ENCODE measurements at places on chromosomes 16 and 17.

DNA sequence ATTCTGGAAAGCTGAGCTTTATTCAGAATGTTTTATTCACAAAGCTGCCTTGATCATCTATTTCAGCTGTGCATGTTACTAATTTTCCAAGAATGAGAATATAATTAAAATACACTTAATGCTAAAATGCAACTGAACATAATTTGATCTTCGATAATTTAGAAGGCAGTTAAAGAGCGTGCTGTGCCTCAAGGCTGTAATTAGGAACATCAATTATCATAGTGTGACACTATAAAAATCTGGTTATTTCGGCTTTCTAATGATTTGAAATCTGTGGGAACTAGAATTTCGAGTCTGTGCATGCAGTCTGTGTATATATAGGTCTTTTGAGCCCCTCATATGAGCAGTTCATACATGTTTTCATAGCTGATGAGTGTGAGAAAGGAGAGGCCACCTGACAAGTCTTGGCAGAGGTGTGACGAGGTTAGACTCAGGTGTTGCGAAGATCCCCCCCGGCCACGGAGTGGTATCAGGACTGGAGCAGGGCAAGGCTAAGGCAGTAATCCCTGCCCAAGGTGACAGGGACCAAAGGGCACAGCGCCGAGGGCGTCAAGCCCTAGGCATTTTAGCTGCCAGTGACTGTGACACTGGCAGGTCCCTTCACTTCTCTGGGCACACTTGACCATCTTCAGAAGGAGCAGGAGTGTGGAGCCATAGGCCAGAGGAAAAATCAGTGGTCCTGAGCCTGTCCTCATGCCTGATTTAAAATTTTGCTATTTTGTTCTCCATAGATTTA is 328.5 kb downstream of the SNX29 start:
- no peak for DNase-seq

GRCh38 chr17:56447171-56447570 is 146.3 kb upstream of the NOG start:
- no peak for DNase-seq

DNA sequence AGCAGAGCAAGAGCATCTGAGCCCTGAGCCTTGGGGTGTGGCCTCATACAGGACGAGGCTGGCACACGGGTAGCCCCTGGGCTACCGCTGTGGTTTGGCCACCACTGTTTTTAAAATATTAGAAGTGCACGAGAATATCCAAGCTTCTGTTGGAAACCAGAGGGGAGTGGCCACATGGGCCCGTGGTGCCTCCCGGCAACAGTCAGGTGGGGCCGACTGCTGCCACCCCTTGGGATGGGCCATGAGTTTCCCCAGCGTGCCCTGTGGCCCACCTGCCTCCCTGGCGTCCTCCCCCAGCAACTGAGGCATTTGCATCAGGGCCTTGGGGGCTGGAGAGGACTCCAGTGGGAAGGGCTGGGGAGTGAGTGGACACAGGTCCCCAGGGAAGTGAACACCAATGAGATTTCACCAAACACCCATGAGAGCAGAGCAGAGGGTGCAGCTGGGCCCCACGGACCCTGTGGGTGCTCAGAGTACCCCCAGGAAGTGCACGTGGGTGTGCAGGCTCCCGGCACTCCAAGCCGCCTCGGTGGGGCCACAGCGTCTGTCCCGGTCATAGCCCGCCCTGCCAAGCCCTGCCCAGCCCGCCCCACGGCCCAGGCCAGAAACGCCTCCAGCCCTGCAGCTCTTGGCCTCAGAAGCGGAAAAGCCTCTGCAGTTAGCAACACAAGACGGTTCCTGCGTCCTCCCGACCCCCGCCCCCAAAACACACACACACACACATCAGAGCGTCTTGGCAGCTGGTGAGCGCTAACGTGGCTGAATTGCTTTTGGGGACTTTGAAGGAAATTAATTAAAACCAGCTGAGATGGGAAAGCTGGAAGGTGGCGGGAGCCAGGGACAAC is 22.7 kb downstream of the ZNF469 start:
- DNase-seq, result no peak

GRCh38 chr16:886802-887731 is 83.7 kb downstream of the LMF1 start:
- no peak for DNase-seq

GRCh38 chr17:18377437-18378204 is at the start of gene EVPLL:
Gene EVPLL, plus strand, starts transcription at chr17:18377778. Its CDS starts 3,160 bp downstream, at chr17:18380938.
- no peak for DNase-seq

DNA sequence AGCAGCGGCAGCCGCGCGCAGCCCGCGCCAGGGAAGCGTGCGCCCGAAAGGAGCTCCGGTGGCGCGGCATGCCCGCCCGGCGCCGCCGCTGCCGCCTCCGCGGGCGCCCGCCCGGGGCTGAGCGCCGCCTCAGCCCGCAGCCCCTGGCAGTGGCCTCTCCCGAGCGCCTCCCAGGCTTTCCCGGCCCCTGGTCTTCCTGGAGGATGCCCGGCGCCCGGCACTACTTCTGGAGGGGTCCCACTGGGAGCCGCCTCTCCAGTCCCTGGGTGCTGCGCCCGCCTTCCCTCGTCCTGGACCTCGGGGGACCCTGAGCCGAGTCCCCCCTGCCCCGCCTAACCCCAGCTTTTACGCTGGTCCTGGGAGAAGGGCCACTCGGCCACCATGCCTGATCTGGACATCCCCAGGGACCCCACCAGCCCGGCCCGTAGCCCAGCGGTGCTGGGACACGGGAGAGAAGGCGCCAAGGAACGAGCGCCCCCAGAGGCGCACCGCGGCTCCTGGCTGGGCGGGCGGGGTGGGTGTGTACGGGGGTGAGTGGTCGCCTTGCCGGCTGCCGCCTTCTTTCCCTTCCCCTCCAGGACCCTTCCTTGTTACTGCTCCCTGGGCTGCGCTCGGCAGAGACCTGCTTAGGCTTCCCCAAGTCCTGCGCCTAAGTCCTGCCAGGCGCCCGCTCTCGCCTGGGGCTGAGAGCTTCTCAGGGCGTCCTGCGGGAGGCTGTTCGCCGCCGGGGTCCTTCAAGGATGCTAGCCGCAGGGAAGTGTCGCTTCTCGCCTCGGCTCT is 704 bp downstream of the ASIC2 start:
- no peak for DNase-seq

DNA sequence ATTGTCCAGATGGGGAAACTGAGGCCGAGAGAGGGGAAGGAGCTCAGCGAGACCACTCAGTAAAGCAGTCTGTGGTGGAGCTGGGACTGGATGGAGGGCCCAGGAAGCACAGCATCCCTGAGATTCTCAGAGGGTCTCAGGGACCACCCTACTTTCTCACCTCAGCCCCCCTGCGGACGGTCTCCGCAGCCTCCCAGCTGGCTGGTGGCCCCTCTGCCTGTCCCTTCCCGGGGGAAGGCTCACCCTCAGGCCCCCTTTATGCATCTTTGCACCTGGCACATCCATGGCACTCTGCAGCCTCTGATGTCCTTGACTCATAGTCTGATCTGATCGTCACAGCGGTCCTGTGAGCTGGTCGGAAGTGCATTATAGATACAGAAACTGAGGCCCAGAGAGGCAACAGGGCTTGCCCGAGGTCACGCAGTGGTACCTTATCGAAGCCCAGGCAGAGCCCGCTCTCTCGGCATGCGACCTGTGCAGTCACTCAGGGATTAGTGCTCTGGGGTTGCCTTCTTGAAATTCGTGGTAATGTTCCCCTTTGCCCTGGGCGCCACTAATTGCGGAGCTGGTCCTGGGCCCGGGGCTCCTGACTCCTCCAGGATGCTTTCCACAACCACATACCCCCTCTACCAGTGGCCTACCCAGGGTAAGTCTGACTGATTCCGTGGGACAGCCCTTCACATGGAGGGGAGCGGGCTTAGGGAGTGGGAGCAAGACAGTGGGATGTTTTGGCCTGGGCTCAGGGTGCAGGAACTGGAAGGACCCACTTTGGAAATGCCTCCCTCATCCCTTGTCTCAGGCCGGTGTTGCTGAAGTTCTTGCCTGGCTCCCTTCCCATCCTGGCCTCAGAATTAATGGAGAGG is 24.4 kb downstream of the RAB11FIP4 start:
- no peak for DNase-seq

- DNase-seq, result no peak
These were observed 68.5 kb upstream of the TBX2 start for GRCh38 chr17:61331178-61331577.

DNA sequence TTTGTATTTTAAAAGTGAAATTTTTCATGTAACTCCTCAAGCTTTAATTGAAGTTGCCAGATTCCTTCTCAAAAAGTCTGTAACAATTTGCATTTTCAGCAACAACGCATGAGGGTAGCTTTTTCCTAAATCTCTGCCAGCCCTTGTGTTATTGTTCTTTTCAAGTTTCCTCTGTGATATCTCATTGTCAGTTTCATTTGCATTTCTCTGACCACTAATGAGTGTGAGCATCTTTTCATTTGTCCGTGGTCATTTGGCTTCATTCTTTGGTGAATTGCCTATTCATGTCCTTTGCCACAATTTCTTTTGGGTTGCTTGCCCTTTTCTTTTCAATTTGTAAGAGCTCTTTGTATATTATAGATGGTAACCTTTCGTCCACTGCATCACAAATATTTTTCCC is 68.0 kb upstream of the NKD1 start:
- no peak for DNase-seq

GRCh38 chr17:4920351-4921048 is 11.6 kb upstream of the GP1BA start:
- no peak for DNase-seq

DNA sequence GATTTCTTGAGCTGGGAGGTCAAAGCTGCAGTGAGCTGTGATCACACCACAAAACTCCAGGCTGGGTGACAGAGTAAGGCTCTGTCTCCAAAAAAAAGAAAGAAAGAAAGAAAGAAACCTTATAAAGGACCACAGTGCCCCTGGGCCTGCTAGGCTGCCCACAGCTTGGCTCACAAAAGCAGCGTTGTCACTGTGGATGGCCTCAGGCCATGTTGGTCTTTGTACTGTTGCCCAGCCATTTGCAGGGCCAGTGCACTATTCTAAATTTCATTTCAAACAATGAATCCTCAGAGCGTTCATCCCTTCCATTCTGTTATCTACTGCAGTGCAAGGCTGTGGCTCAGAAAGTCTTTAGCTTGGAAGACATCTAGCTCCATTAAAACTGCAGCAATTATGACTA is 208.4 kb downstream of the SLC39A11 start:
- DNase-seq, result no peak
